ENCODE measurements at places on chromosomes 2 and 18.

DNA sequence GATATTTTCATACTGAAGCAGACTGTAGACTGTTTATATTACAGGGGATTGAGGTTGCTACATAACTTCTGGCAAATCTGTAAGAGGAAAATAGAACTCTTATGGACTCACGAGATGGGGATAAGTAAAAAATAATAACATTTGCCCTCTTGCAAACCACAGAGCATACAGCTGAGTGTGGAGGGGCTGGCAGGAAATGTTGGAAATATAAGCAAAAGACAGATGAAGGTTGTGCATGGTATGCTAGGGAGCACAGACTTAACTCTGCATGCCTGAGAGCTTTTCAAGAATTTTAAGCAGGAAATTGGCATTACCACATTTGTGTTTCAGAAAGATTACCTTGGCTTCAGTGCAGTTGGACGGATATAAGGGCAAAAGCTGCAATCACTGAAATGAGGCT lies 411.1 kb downstream of the RAD51AP2 start:
- DNase-seq, result no peak

DNA sequence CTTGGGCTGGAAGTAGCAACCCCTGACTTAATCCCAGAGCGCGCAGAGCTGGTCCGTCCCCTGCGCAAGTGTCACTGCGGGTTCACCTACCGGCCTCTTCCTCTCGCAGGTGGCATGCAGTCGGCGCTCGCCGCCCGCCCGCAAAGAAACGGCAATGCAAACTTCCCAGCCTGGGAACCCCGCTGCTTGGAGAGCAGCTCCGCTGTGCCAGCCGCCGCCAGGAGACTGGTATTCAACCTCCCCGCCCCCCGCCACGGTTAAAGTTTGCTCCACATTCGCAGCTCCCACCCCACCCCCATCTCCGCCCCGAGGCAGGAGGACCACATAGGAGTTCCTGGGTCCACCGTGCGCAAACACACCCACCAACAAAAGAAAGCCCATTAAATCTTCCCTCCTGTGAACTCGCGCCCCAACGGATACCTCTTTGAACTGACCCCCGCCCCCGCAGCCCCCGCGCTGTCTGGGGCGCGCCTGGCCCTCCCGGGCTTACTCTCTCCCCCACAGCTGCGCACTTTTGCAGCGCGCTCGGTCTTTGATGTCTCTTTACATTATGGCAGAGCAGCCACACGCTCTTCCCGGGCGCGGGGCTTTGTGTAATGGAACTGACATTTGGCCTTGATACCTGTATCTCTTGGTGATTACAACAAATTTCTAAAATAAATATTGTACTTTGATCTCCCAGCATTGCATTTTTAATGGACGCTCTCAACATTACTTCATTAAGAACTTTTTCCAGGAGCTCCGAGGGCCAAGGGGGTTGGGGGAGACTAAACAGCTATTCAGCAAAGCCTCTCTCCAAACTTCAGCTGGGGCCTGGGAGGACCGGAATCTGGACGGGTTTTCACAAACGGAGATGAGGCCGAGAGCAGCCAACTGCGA lies 3.1 kb upstream of the SP5 start:
- DNase-seq, result no peak

- no peak for DNase-seq
These were observed 246.4 kb downstream of the ALPK2 start for GRCh38 chr18:58382446-58382845.

GRCh38 chr2:101879466-101879865 lies 112.3 kb upstream of the IL1R2 start:
- DNase-seq, result no peak

DNA sequence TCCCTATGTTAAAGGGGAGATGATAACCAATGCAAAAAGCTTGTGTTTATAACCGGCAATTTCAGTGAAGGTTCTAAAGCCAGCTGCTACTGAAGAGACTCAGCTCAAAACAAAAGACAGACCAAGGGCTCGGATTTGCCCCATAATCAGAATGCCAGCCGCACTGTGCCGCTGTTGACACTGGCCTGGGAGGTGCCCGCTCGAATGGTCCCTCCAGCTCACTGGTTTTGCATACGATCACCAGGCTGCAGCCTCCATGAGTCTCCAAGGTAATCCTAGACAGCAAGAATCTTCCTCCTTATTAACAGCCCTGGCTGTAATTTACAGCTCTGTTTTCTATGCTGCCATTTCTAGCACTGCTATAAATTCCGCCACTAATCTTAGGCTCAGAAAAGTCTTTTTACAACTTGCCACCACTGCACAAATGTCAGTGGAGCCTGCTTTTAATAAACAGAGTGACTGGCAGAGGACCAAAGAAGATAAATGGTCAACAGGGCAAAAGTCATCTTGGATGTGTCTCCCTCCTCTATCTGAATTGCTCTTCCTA lies 155.7 kb upstream of the SH3BP4 start:
- DNase-seq, result no peak

DNA sequence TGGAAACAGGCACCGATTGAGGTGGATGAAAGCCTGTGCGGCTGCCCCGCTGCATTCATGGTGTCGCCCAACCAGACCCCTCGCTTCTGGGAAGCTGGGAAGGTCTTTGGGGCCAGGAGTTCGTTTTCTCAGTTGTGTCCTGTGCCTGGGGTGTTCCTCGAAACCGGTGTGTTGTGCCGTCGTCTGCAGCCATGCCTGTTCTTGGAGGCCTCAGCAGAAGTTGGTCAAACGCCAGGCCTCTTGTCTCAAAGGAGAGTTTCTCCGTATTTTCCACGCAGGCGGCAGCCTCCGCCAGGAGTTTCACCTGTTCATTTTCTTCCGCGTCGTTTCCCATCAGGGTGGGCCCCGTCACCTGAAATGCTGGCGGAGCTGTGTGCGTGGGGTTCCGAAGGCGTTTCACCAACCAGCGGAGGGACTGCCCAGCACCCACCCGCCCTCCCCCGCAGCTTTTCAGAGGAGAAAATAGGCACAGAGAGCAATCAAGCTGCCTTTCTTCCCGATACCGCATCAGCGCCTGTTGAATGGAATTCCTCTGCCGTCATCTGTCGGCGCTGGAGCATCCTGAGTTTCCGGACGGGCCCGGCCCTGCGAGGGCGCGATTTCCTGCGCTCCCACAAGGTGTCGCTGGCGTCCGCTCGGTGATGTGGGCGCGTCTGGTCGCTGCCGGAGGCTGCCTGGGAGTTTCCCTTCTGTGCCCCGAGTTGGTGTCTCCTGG lies 17.0 kb upstream of the NFATC1 start:
- peak; percentile 26 for DNase-seq

DNA sequence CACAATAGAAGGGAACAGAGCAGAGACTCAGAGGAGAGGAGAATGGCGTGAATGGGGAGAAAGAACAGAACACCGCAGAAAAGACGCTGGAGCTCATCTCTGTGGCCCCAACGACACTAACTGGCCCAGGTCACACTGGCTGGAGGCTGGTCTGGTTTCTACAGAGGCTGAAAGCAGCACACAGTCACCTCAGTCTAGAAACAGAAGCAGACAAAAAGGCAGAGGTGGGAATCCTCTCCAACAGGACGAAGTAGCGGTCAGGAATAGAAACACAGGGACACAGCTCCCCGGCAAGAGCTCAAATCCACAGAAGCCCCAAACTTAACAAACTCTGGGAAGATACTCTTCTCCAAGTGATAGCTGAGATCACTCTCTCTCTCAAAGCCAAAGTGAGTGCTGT lies 9.2 kb downstream of the SLC66A2 start:
- DNase-seq, result no peak

DNA sequence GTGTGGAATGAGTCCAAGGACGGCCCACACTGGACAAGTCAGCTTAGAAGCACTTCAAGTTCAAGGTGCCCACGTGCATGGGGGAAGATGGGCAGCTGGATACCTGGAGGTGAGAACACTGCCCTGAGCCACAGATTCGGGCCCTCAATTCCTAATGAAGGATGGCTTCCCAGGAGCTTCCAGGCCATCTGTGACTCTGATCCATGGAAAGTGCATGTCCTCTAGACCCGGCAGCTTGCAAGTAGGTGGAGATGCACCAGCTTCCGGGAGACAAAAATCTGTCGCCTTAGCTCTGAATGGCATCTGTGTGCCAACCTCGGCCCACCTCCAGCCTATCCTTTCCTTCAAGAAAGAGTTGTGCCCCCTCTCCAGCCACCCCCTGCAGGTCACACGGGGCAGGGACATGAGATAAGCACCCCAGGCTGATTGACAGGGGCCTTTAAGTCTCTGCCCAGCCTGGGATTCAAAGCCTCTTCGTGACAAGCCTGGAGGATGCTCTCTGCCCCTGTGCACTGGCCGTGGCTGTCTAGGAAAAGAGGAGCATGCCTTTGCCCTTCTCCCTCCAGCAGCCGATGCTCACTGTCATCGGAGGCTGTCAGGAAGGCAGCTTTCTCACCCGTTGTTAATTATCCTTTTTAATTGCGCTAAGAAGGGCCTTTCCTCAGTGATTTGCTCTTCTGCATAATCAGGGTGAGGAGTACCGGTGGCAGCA lies 65.5 kb downstream of the BIN1 start:
- DNase-seq, result no peak

DNA sequence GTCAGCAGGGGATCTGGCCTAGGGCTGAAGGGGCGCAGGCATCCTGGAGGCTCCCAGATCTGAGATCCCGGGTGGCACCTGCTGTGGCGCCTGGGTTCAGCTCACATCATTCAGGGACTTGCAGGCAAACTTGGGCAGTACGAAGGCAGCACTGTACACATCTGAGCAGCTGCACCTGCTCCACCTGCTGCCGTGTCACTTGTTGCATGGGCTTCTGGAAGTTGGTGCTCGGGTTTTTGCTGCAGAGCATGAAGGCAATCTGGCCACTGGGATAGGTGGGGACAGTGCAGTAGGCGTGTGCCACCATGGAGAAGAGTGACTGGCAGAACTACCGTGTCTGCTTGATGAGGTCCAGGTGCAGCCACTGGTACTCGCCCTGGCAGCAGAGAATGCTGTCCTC lies 48.6 kb downstream of the UGGT1 start:
- no peak for DNase-seq

DNA sequence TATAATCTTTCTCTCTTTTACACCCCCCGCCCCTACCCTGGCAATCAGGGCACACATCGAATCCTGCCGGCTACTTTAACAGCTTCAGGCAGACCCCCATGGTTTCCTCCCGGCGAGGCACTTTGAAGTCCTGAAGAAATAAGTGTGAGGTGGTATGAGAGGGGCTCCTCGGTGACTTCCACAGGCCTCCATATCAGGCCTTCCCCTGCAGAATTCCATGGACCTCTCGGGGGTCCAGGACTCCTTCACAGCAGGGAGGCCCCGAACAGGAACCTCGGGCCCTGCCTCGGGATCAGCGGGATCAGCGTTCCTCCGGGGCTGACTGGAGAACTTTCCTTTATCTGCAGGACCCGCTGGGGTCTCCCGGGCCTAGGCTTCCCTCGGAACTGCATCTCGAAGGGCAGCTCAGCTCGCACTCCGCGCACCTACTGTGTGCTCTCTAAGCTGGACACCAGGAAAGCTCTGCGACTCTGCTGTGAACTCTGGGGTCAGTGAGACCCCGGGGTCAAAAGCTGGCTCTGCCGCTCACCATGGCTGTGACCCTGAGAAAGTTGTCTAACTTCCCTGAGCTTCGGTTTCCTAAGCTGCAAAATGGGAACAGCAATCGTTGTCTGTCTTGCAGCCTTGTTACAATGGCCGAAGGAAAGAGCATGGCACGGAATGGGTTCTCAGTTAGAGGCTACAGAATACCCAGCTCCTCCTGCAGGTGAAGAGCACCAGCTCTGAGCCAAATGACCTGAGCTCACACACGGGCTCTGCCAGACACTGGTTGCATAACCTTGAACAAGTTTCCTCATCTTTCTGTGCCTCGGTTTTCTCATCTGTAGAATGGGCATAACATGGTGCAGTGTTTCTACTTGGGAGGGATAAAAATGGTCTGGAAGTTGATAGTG lies 97.4 kb upstream of the ID2 start:
- no peak for DNase-seq

- DNase-seq, result no peak
These were observed 21.1 kb upstream of the SCYGR2 start for GRCh38 chr2:227577555-227577954.

- DNase-seq, result no peak
These were observed 200.9 kb upstream of the EPAS1 start for GRCh38 chr2:46096260-46096659.

DNA sequence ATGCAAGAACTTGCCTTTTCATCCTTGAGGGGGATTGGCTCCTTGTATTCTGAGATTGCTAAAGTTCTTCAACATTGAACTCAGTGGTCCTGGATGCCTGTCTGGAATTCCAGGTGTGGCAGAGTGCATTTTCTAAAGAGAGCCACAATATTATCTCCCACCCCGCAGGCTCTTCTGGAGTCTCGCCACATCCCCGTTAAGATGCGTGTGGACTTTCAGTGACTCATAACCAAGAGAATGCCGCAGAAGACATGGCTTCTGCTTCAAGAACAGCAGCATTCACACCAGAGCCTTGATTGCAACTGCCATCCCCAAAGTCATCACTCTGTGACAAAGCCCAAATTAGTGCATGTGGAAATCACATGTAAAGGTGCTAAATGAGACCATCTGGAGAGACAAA lies 142.7 kb downstream of the CDH20 start:
- no peak for DNase-seq

DNA sequence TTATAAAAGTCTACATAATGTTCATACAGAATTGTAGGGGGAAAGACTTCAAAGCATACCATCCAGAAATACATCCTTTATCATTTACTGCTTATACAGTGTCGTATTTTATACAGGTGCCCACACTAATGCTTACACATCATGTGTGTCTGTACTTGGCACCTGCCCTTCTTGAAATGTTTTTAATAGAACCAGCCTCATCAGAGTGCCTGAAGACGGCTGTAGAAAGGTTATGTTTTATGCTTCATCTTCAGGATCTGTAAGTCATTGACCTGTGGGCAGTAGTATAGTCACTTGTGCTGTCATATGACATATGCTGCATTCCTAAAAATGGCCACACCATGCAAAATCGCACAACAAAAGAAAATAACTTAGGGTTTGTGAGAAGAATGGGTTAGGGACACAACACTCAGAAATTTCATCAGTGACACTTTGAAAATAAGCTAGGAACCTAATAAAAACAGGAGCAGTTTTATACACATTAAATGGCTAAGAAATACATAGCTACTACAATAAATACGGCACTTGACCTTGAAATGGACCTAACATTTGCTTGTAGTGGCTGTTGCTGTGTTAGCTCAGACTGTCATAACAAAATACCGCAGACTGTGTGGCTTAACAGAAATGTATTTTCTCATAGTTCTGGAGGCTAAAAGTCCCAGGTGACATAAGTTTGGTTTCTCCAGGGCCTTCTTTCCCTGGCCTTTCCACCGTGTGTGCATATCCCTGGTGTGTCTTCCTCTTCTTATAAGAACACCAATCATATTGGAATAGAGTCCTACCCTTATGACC lies 112.6 kb downstream of the CERS6 start:
- no peak for DNase-seq

- DNase-seq, result no peak
These were observed 29.1 kb downstream of the DRC1 start for GRCh38 chr2:26430826-26431225.

DNA sequence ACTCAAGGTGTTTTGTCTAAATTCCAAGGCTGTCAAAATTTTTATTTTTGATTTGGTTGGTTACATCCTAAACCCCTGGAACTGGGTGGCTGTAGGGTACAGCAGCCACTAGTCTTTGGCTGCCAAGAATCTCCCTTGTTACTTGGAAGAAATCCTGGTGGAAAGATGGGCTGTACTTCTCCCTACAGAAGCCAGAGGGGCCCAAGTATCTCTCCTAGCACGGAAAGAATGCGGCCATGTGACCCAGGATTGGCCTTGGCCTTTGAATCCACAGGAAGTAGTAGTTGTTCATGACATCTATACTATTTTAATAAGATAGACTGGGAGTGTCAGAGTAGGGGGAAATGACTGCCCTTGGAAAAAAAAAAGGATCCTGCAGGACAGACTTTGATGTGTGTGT lies 54.4 kb upstream of the MYO3B start:
- no peak for DNase-seq
